ENCODE measurements at places on chromosomes 11 and 22.

DNA sequence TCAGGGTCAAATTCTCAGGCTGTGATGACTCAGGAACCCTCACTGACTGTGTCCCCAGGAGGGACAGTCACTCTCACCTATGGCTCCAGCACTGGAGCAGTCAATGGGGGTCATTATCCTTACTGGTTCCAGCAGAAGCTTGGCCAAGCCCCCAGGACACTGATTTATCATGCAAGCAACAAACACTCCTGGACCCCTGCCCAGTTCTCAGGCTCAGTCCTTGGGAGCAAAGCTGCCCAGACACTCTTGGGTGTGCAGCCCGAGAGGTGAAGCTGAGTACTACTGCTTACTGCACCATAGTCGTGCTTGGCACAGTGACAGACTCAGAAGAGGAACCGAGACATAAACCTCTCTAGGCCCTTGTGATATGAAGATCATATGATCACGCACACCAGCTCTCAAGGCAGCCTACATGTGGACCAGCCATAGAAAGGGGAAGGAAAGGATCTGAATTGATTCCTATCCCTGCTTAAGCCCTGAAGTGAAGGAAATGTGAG, 58.2 kb downstream of the ZNF280B start:
- no peak for DNase-seq

GRCh38 chr11:9052316-9052715, 39.1 kb downstream of the SCUBE2 start:
- no peak for DNase-seq

- DNase-seq, result no peak
These were observed 37.1 kb upstream of the HMGXB4 start for GRCh38 chr22:35220221-35220620.

DNA sequence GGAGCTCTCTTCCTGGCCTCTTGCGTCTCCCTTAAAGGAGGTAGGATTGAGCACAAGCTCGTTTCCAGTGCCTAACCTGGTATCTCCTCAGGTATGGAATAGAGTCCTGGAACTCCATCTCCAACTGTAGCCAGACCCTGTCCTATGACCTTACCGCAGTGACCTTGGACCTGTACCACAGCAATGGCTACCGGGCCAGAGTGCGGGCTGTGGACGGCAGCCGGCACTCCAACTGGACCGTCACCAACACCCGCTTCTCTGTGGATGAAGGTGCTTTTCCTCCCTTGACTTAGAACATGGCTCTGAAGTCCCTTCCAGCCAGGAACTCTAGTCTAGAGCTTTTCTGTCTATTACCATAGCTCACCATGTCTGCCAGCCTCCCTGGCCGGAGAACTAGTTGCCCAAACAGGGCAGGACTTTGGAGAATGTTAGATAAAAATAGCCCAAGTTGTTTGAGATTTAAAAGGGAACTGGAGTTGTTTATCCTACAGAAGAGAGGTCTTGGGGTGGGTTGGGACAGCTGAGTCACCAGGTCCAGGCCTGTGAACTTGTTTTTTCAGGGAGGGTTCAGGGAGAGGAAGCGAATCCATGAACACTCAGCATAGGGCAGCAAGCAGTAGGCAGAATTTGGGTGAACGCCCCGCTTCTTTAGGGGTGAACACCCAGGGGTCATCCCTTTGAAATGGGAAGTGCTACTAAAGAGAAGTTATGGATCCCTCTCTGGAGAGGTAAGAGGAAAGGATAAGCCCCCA, 3.3 kb downstream of the IL10RA start:
- no peak for DNase-seq

Measured in DND-41 (cell line).